Activated naive CD4-positive, alpha-beta T cell (primary cell): ENCODE measurements at places on chromosomes 11 and 22.

- DNase-seq: no peak
Measured at GRCh38 chr11:1532014-1532586, 40.0 kb downstream of the DUSP8 start.

DNA sequence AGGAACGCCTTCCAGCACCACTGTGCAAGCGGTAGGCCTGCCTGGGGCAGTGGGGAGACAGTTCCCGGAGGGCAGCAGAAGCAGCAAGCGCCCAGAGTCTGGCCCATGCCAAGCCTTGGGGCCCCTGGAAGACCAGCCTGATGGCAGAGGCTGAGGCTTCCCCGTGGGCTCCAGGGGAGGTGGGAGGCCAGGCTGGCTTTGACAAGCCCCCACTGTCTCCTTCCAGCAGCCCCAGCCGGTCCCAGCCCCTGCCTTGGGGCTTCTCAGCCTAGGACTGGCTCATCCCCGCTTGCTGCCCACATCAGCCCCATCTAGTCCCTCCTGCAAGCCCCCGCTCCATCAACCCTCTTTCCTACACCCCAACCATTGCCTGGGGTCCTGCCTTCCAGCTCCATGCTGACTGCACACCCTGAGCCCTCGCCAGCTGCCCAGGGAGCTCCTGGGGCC, 46.7 kb downstream of the IGF2 start:
- no peak for DNase-seq

DNA sequence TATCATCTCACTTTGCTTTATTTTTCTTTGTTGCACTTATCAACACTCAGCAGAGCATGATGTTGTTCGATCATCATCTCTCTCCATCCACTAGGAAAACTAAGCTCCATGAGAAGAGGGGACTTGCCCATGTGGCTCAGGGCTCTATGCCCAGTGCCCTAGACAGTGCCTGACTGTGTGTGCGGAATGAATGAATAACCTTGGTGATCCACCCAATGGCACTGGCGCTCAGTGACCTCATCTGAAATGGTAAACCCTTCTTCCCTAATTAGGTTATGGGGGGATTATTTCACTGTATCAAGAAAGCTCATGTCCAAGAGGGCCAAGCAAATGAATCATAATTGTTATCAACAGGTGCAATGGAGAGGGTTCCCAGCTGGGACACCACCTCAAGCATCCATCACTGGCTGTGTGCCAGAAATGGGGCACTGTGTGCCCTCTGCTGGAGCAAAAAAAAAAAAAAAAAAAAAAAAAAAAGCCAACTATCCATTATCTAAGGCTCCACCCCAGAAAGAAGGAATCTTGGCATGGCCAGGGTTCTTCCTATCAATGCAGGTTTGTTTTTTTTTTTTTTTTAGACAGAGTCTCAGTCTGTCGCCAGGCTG, 172.6 kb downstream of the LARGE1 start:
- no peak for DNase-seq

DNA sequence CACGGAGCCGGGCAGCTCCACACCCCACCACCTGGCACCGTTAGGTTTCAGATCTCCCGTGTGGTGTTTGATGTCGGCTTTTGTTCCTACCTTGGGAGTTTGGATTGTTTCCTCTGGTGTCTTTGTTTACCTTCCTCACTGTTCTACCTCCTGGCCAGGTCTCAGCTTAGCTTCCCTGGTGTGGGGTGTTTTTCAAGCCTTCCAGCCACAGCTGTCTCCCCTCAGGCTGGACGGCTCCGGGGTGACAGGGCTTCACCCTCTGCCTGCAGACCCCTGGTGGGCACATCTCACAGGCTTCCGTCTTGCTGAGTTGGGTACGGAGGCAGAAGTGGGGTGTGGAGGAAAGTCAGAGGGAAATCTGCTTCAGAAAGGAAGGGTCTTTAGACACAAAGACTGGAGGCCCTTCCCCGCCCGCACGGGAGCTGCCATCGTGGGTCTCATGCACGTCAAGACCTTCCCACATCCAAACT, 59.6 kb upstream of the EMID1 start:
- no peak for DNase-seq

GRCh38 chr11:56333156-56333555, 12.7 kb upstream of the OR8K1 start:
- DNase-seq: no peak

DNA sequence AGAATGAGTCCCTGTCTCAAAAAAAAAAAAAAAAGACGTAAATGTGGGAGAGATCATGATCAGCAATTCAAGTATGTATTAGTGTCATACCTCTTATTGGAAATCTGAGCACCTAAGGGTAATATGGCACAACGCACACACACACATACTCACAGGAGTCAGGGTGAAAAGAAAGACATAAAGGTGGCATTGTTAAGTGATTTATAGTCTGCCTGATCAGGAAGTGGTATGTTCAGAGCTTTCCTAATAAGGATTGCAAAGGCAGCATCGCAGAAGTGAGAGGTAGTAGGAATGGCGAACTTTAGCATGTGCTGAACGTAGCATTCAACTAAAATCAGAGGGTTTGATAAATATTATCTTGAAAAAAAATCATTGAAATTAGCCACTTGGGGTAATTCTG, 854.3 kb downstream of the METTL15 start:
- DNase-seq: no peak

DNA sequence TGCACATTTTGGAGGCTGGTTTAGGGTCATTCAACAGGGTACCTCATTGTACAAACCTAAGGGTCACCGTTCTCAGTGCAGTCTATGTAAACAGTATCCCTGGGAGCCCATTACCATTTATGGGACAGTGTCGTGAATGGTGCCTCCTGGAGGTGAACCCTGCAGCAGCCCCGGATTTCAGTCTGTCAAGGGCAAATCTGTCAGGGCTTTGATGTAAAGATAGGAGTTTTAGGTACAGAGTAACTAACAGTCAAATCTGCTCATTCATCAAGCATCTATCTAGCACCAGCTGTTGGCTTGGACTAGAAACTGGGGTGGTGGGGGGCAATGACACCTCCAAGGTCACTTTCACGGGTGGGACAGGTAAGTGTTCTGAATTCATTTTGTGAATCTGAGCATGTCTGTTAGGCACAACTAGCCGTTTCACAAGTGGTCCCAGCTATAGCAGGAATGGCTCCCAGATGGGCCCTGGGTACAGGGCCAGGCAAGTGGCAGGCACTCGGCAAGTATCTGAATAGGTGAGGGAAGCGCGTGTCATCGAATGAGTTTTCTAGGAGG, 63.6 kb downstream of the PARVG start:
- DNase-seq: no peak

GRCh38 chr11:26442131-26442530, 110.2 kb downstream of the ANO3 start:
- no peak for DNase-seq

DNA sequence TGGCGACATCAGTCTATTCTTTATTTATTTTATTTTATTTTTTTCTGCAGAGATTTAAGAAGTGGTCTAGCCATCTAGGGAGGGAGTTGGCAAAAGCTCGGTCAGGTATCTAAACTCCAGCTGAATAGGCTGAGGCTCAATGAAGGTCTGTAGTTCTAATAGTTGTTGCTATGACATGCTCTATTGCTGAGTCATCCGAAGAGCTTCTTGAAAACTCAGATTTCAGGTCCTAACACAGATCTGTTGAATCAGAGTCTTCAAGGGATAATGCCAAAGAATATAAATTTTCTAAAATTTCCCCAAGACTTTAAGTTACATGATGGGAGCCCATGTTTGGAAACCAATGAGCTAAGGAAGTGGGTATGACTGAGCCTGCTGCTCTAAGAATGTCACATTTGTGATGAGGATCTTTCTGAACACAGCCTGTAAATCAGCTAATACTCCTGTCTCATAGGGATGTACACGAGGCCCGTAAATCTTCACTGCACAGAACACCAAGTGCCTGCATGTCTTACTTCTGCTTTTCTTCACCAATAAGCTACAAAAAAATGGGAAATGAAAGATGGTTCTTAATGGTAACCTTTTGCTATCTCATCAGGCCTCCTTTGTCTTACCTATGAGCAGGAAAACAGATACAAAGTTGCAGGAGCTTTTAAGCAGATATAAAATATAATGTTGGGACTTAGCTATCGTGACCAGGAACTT, 901.4 kb upstream of the API5 start:
- DNase-seq: no peak

DNA sequence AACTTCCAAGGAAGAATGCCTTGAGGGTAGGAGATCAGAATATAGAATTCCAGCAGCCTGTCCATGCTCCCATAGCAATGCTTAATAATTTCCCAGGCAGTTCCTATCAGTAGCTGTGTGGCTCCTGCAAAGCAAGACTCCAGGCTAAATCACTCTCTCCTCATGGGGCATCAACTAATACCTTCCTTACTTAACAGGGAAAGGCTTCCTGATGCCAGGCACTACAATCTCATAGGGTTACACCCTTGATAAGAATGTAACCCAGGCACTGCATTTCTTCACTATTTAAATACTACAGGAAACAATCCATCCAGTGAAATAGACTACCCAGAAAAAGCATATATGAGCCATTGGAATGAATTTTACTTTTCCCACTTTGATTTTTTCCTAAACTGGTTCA, 615.0 kb upstream of the ARHGAP42 start:
- DNase-seq: no peak

DNA sequence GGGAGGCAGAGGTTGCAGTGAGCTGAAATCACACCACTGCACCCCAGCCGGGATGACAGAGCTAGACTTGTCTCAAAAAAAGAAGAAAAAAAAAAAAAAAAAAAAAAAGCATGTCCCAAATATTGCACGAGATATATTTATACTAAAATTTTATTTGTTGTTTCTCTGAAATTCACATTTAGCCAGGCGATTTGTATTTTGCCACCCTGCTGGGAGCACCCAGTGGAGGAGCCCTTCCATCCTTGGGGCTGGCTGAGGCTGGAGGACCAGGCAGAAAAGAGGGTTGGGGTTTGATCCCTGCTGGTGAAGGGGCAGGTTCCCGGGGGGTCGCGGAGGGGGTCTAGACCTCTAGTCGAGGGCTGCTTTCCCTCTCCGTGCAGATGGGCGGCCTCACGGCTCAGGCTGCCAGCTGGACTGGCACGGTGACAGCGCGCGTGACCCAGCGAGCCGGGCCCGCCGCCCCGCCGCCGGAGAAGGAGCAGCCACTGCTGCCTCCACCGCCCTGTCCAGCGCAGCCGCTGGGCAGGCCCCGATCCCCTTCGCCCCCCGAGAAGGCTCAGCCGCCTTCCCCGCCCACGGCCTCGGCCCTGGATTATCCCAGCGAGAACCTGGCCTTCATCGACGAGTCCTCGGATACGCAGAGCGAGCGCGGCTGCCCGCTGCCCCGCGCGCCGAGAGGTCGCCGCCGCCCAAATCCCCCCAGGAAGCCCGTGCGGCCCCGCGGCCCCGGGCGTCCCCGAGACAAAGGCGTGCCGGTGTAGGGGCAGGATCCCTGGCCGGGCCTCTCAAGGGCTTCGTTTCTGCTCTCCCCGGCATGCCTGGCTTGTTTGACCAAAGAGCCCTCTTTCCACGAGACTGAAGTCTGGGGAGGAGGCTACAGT, 952 bp upstream of the CATSPERZ start:
- DNase-seq: no peak

DNA sequence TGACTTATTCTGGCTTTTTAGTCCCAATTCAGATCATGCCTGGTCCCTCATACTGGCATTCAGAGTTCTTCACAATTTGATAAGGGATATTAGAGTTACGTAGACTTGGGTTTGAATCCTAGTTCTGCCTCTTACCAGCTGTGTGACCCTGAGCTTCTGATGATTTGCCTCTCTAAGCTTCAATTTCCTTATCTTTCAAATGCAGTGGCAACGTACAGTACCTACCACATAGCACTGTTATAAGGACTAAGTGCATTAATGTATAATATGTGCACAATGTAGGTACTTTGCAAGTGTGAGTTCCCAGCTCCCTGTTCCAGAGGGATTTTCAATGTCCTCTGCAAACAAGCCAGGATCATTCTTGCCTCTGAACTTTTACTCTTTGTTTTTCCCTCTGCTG, 7.3 kb downstream of the RHOG start:
- no peak for DNase-seq

GRCh38 chr11:123569393-123569792, 85.0 kb downstream of the SCN3B start:
- DNase-seq: no peak

- peak; percentile 29 for DNase-seq
Measured at GRCh38 chr11:120952461-120953434, 71.2 kb upstream of the TBCEL start.

- DNase-seq: no peak
Measured at GRCh38 chr11:84289381-84289906, 1003.3 kb upstream of the CCDC90B start.

- DNase-seq: no peak
Measured at GRCh38 chr11:78364128-78364751, 53.4 kb downstream of the GAB2 start.

DNA sequence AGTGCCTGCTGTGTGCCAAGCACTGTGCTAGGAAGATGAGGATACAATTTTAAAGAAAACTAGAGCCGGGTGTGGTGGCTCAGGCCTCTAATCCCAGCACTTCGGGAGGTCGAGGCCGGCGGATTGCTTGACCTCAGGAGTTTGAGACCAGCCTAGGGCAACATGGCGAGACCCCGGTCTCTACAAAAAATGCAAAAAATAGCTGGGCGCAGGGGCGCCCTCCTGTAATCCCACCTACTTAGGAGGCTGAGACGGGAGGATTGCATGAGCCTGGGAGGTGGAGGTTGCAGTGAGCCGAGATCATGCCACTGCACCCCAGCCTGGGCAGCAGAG, 8.3 kb downstream of the TPBGL start:
- no peak for DNase-seq

- no peak for DNase-seq
Measured at GRCh38 chr22:25369041-25369440, 149.6 kb downstream of the CRYBB2 start.

DNA sequence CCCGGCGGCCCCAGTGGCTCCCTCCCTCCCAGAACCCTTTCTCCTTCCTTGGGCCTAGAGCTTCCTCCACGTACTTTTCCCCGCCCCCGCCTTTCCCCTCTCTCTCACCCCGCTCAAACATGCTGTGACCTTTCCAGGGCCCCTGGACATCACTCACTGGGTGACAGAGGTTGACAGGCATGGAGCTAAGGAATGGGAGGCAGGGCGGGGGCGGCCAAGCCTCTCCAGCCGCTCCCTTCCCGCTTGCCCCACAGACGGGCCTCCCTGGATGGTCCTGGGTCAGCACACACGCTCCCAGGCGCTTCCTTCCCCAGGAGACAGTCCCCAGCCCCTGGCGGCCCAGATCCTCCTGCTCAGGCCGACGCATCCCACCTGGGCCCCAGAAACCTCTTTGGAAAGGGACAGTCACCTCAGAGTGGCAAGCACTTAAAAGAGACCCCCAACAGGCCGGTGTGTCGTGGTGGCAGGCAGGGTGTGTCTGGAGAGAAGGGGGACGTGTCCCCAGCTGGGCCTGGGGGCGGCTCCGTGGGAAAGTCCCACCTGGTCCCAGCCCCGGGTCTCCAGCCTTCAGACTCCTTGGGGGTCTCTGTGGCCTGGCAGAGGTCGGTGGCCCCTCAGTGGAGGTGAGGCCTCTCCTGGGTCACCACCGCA, 8.8 kb downstream of the H19 start:
- no peak for DNase-seq

GRCh38 chr11:134369656-134370525, 38.1 kb downstream of the GLB1L2 start:
- DNase-seq: no peak

DNA sequence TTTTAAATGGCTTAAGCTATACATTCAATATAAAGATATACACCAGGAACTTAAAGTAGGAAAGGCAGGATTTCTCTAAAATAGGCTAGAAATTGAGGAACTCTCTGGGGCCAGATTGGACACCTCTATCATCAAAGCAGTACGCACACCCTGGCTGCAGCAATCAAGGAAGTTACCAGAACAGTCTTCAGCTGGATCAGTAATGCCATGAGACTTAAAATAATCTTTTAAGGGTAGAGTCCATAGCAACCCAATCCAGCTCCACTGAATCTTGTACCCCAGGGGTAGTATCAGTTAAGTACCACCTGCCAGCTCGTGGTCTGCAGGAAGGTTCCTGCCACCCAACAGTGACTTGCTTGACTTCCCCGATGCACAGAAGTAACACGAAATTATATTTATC, 3.0 kb downstream of the RDX start:
- no peak for DNase-seq
